NCI-H1436 (cell line): ENCODE measurements at places on chromosomes 7 and 10.

DNA sequence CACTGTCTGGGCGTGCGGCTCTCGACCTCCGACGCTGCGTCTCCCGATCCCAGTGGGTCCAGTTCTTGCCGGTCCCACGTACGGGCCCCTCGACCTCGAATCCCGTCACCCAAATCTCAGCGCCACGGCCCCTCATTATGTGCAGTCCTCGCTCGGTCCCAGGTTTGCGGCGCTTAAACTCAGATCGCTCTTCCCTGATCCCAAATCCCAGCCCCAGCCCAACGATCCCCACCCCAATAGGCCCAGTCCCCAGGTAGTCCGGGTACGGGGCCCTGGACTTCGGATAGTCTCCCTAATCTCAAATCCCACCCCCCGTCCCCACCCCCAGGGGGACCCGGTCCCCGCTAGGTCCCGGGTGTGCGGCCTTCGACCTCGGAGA, 666 bp downstream of the HNRNPF start:
- DNase-seq, result no peak

DNA sequence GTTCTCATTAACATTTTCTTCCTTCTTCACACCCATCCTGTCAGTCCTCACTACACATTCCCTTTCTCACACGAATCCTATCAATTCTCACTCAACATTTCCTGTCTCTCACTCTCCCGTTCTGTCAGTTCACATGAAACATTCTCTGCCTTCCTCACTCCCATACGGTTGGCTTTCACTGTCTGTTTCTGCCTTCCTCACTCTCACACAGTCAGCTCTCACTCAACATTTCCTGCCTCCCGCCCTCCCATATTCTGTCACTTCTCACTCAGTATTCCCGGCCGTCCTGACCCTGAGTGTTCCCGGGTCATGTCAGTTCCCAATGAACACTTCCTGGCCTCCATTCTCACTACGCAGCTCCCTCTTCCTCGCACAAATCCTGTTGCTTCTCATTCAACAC, 61.5 kb downstream of the DYNC2I1 start:
- DNase-seq, result no peak

DNA sequence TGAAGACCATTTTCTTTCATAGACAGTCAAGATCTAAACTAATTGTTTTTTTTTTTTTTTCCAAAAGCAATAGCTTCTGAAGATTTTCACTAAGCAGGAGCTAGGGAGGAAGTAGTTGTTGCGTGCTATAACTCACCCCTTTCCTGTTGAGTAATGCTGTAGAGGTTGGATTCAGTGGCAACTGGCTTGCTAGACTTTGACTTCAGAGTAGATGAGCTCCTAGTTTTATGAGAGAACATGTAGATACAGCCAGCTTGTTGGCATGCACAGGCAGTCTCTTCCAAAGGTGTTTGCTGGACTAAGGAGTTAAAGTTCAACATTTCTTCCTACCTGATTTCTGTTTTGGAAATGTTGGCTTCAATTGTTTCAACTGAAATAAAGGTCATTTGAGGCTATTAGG, 66.2 kb upstream of the MXI1 start:
- no peak for DNase-seq

DNA sequence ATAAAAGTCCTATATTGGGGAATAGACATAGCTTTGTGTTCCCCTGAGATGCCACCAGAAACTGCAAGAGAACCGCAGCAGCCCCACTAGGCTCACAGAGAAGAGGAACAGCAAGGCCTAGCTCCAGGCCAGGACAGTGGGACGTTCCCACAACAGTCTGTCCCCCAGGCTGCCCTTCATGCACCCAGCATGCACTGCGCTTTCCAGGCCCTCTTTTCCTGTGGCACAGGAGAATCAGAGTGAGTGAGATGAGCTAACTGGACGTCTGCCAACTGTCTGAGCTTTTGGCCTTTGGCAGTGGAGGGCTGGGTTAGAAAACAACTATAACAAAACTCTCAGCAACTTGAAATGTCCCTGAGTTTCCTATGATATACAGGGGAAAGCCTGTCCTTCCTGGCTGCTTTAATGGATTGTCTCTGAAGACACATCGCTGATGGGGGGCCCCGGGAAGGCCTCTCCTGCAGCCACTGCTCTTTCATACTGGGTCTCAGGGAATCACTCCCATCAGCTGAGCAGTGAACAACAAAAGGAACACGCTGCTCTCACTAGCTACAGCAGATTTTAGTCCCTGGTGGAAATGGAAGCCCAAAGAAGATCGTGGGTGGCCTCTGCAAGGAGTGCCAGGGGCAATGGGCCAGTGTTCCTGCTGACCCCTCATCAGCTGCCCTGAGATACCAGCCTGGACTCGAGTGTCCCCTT, 53.5 kb downstream of the PODXL start:
- no peak for DNase-seq

GRCh38 chr7:142498364-142498763, 240.5 kb upstream of the PRSS58 start:
- no peak for DNase-seq

DNA sequence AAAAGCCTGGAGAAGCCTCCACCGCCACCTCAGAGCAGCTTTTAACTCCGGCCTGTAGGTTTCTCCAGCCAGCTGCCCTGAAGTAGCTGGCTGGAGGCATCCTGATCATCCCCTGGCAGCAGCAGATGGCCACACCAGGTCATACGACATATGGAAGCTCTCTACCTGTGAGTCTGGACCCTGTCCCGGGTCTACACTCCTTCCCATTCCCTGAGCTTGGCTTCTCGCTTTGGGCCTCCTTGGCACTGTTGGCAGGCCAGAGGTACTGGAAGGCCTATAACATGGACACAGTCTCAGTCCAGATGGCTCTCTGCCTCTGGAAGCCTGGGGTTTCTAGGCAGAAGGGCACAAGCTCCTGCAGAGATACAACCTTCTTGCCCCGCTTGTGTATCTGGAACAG, 43.5 kb upstream of the TRIM8 start:
- DNase-seq, result no peak

DNA sequence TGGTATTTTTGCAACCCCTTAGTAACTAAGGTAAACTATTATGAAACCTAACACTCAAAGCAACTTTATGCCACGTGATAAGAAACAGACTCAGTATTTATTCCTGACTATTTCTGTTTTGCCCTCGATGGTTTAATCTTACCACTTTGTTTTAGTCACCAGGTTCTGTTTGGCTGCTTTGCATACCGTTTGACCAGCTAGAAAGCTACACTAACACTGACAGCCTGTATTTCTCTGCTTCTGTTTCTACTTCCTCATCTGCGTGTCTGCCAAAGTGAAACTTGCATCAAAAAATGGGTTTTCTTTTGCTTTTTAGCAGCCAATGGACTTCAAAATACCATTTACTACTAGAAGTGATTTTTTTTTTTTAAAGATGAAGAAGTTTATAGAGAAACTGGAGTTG, 802.5 kb downstream of the GRM8 start:
- DNase-seq, result no peak

GRCh38 chr7:8390262-8390626, 43.2 kb upstream of the NXPH1 start:
- DNase-seq, result no peak

DNA sequence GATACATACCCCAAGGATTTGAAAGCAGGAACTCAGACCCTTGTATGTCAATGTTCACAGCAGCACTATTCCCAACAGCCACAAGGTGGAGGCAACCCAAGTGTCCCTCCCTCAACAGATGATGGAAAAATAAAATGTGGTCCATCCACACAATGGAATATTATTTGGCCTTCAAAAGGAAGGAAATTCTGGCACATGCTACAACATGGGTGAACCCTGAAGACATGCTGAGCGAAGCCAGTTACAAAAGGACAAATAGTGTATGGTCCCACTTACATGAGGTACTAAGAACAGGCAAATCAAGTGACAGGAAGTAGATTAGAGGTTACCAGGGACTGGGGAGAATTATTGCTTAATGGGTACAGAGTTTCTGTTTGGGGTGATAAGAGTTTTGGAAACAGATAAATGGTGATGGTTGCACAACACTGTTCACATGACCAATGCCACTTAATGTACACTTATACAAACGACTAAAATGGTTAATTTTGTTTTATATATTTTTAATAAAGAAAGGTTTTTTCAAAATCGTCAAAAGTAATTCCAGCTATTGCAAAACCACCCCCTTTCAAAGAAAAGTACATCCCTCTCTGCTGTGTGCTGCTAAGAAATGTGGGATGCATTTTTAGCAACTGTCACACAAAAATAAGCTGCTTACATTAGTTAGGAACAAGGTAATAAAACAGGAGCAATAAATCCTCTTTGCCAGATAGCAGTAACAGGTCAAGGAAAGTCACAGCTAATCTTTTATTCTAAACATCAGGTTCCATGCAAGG, 85.7 kb downstream of the GRB10 start:
- DNase-seq, result no peak

GRCh38 chr10:91528768-91529167, 104.1 kb downstream of the PPP1R3C start:
- no peak for DNase-seq

GRCh38 chr7:111763221-111763801, 201.0 kb upstream of the IMMP2L start:
- peak; percentile 17 for DNase-seq

DNA sequence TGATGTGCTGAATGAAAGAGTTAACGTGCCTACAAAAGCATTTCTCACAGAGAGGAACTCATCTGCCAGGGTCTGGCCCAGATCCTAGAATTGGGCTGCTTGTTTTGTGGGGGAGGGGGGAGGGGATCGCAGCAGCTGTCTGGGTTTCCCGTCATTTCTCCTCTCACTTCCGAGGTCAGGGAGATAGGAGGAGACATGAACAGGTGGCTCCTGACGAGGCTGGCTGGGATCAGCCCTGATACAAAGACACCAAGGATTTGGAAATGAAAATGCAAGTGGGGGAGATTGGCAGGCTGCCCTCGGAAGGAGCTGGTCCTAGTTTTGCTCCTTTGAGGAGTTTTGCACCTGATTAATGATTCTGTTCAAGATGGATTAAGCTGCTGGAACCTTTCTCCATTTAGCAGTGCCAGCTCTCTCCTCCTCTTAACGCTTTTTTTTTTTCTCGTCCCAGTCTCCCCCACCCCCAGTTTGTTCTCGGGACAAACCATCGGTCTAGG, 86.8 kb upstream of the KMT2C start:
- DNase-seq, result no peak

DNA sequence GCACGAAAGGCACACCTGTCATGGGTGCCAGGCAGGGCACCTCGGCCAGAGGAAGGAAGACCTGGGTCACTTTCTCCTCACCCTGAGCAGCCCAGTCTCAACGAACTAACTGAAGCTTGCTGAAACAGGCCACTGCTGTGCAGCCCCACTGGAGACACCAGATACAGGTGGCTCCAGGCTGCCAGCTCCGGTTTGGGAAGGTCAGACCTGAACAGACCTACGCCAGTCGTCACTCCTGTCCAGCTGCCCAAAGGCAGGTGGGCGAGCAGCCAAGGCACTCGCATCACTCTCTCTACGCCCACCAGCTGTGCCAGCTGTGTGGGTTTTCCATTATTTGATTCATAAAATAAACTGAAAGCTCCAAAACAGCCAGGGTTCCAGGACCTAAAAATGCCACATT, 256.1 kb downstream of the ZMYND11 start:
- no peak for DNase-seq

DNA sequence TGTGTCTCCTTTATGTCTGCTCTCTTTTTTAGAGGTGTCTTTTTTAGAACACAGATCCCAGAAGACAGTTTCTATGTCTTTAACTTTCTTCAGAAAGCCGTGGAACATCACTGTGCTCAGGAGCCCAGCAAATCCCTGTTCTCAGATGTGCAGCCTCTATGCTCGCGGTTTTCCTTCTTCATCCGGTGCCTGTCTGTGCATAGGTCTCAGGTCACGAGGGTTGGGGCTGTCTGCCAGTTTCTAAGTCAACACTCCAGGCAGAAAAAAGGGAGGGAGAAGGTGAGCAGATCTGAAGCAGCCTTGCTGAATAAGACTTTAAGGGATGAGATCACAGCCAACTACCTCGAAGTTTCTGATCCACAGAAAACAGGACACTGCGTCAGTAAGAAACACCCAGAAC, 68.5 kb downstream of the CRTAC1 start:
- no peak for DNase-seq
